ENCODE measurements at places on chromosomes 16 and 17. TPM values are rescaled to one million over a fixed set of nuclear protein-coding genes. Genes with fewer than 3 reads are reported as not detected.

Gene MYO15A
- 2.8 TPM for total RNA-seq

Gene TBC1D3H
- not detected for total RNA-seq

Gene HERPUD1
- total RNA-seq: 223 TPM

Gene NFATC3
- 74.5 TPM for total RNA-seq

DNA sequence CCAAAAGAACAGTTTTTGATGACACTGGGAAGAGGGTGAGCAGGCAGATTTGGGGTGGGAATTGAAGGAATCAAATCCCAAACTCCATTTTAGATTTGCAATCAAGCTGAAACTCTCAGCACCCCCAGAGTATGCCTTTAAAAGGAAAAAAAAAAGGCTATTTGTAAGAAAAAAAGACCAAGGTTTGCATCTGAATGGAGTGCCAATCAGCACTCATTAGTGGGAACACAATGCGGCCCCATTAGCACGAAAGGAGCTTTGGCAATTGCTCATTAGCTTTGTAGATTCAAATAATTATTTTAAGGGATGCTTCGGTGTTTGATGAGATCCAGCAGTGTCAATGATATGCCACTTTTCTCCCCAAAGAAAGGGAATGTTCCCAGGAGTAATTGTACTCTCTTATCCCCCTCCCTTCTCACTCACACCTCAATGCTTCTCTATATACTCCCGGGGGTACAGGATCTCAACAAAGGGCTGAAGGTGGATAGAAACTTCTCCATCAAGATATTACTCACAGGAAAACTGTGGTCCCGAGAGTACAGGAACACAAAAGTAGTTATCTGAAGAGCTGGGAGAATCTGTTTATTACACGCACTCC lies 32.2 kb downstream of the CHP2 start:
- no peak for DNase-seq

DNA sequence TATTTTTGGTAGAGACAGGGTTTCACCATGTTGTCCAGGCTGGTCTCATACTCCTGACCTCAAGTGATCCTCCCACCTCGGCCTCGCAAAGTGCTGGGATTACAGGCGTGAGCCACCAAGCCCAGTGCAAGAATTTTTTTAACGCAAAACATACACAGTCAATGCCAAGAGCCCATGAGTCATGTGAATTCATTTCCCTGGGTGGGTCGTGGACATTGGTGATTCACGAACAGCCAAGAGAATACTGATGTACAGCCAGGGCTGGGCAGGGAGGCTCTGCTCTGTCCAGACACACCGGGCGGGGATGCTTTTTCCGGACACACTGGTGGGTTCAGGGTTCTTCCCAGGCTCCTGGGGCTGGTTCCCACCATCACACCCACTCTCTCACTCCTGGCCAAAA lies 17.7 kb downstream of the SLC38A8 start:
- no peak for DNase-seq

DNA sequence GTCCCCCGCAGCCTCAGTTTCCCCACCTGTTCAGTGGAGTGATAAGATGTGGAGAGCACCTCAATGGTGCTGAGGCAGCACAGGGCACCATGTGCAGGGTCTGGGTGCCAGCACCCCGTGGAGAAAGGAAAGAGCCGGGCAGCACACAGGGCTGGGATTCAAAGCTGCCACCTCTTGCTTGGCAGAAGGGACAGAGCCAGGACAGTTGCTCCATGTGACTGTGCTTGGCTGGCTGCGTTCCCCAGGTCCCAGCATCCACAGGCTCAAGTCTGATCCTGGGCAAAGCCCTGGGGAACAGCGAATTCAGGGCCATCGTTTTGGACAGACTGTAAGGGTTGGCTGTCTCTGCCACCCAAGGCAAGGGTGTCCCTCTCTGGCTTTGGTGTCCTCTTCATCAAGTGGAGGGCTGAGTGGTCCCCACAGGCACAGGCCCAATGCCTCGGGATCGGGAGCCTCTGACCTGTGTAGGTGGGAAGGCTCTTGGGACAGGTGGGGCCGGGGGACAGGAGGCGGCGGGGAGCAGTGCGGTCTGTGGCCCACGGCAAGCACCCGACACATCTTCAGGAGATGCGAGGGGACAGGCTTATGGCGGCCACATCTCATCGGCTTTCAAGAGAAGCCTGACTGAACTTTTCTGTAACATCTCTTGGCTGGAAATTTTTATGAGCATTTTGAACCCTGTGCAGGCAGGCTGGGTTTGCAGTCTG lies 8.5 kb downstream of the ZNF469 start:
- no peak for DNase-seq

DNA sequence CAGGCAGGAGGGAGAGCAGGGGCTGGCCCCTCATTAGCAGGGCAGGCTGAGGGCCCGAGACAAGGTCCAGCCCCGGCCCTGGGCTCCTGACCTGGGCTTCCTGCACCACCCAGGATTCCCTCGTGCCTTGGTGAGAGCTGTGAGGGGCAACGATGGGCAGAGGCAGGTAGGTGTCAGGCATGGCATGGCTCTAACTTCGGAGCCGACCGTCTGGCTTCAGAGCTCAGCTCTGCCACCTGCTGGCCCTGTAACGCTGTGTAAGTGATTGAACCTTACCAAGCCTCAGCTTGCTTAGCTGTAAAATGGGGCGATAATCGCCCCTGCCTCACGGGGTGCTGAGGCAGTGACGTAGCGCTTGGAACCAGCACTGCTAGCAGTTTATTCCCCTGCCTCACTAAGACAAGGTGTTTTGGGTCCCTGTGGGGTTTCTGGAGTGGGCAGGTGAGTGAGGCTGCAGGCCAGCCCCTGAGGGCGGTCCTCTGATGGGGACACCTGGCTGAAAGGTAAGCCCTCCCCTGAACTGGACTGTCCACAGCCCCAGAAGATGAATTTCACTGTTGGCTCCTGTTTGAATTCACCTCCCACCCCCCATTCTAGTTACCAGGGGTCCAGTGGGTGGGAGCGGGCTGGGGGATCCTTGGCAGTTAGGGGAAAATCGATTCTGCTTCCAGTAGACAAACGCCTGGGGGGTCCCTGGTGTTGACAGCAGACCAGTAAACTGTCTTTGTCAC lies 184.8 kb upstream of the GSE1 start:
- DNase-seq: peak; percentile 73

GRCh38 chr16:73717266-73717974 lies 579.2 kb upstream of the PSMD7 start:
- no peak for DNase-seq

All from upper lobe of right lung (tissue), 1 donor.